NT2/D1 (cell line): ENCODE measurements at places on chromosomes 4 and X.

- no peak for DNase-seq
These were observed at the start of gene UNC5C for GRCh38 chr4:95548738-95549245. TSS of gene UNC5C (minus strand) at chr4:95548973.

DNA sequence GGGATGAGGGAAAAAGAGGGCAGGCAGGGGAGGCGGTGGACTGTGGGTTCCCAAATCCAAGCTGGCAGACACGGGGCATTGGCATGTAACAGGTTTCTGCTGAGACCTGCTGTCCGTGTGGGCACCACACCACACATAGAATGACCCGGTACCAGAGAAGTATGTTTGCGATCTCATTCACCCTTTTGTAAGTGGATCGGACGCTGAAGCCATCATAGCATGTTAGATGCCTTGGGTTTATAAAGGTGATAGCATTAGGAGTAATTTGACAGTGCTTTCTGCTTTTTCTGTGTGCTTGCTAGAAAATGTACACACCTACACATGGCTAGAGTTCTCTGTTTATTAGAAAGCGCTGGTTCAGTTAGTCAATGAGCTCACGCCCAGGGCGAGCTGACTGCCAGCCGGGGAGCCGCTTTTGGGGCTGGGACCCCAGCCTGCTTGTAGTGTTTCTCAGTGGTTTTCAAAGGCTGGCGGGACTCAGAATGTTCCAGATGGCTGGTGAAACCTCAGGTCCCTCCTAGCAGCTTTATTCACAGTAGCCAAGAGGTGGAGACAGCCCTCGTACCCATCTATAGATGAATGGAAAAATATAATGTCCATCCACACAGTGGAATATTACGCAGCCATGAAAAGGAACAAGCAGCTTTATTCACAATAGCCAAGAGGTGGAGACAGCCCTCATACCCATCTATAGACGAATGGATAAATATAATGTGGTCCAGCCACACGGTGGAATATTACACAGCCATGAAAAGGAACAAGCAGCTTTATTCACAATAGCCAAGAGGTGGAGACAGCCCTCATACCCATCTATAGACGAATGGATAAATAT is 579 bp downstream of the IL3RA start:
- no peak for DNase-seq

DNA sequence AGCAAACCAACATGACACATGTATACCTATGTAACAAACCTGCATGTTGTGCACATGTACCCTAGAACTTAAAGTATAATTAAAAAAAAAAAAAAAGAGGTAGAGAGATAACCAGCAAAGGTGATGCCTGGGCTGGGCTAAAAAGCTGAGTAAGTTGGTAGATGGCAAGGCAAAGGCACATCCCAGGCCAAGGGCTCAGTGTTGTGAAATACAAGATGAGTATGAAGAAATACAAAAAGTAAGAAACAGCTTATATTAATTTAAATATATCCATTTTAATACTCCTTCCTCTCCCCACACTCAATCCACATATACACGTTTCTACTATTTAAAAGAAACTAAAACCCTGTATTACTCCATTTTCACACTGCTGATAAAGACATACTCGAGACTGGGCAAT is 25.8 kb downstream of the TEC start:
- no peak for DNase-seq

- no peak for DNase-seq
These were observed 22.7 kb downstream of the RASGEF1B start for GRCh38 chr4:81449015-81449414.

GRCh38 chr4:177057186-177057585 is 252.5 kb upstream of the NEIL3 start:
- no peak for DNase-seq

- no peak for DNase-seq
These were observed 91.8 kb downstream of the MAB21L2 start for GRCh38 chr4:150673793-150674192.

GRCh38 chrX:34863906-34864305 is 78.7 kb upstream of the FAM47B start:
- DNase-seq = no peak

GRCh38 chr4:13966231-13967195 is 339.0 kb upstream of the BOD1L1 start:
- DNase-seq = no peak

GRCh38 chr4:150581056-150581605 is 820 bp upstream of the MAB21L2 start:
- DNase-seq = no peak

- no peak for DNase-seq
These were observed 1.2 kb upstream of the ZNF827 start for GRCh38 chr4:145939856-145940255.

GRCh38 chrX:44778254-44778653 is 65.6 kb upstream of the DUSP21 start:
- DNase-seq = no peak

GRCh38 chrX:101079736-101080270 is 1.1 kb downstream of the TMEM35A start:
- DNase-seq = no peak

DNA sequence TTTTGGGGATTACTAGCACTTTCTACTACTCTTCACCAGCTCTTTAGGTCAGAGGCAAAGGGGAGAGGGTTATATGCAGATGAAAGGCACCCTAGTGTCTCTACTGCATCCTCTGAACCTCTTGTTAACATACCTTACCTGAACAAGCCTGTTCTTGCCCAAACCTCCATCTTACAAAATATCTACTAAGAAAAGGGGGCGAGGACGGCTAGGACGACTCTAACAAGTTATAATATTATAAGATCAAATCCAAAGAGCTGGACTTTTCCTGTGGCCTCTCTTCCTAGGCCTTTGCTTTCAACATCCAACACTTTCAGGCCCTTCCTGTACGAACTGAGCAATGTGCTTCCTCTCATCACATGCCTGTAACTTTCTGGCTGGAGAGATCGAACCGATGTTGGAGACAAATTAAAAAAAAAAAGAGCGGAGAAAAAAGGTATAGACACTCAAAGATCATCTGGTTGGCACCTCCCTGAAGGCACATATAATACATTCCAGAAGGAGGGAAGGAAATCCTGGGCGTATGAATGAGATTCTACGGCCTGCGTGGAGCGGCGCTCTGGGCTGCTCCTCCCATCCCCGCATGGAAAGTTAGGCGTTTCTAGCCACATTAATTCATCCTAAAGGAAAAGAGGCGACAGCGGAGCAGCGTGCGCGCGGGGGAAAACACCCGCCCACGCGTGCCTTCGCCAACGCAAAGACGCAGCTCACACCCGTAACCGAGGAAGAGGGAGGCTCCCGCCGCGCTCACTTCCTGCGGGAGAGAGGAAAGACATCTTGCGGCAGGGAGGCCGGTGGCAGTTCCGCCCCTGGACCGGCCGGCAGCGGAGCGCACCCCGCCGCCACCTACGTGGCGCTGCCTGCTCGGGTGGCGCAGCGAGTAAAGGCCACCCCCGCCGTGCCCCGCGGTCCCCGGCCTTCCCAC is 808 bp downstream of the PRDM5 start:
- no peak for DNase-seq

GRCh38 chr4:154427149-154427548 is 64.5 kb downstream of the DCHS2 start:
- DNase-seq = no peak

- DNase-seq = no peak
These were observed 96.9 kb downstream of the CLNK start for GRCh38 chr4:10587697-10588096.

DNA sequence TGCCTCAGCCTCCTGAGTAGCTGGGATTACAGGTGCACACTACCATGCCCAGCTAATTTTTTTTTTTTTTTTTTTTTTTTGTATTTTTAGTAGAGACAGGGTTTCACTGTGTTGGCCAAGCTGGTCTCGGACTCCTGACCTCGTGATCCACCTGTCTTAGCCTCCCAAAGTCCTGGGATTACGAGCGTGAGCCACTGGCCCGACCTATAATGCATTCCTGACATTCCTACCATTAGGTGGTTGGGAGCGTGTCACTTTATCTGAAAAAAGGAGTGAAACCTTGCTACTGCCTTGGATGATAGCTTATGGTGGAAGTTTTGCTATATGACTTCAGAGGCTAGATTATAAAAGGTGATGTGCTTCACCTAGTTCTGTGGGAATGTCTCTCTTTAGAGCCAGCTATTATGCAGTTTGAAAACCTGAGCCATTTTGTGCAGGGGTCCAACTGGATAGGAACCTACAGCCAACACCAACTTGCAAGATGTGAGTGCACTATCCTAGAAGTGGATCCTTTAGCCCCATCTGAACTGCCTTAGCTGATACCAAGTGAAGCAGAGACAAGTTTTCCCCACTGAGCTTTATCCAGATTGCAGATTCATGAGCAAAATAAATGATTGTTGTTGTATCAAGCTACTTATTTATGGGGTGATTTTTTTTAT is 29.8 kb upstream of the EMCN start:
- DNase-seq = peak; percentile 2

DNA sequence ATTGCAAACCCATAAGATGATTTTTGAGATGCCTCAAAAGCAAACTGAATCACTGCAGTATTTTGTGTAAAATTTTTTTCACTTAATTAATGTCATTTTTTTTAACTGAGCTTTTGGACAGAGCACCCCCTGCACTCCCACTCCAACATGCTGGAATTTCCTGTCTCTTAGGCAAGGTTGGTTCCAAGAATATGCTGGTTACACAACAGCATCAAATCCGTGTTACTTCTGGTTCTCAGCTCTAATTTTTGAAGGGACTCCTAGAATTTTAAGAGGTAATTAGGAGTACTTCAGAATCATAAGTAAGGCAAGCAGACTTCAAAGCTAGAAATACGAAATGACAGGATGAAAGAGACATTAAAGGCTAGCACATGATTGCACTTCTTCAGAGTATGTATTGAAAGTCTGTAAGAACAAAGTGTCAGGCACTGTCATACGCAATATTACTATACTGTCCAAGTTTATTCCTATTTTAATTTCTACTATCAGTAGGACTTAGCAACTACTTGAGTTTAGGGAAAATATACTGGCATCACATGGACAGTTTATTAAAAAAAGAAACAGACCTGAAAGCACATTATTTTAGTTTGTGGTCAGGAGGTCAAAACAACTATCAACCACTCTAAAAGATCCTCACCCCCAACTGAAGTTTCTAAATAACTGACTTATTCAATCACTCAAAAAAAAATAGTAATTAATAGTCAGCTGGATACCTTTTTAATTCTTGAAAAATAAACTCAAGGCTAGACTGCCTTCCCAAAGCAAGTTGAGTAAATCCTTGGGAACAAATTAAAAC is 1.6 kb upstream of the JCHAIN start:
- no peak for DNase-seq

GRCh38 chr4:169238445-169238844 is 32.3 kb downstream of the SH3RF1 start:
- no peak for DNase-seq

DNA sequence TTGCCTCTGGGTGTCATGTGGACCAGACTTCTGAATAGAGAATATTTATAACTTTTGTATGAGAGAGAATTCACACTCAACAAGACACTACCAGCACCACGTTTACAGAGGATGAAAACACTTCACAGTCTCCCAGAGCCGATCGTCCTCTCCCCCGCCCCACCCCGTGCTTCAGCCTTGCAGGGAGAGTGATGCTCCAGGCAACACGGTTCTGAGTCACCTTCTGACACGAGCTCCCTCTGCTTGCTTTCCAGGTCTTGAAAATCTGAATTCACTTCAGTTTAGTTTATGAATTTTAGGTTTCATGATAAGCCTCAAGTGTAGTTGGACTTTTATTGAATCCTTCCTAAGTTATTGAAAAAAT is 59.8 kb downstream of the CPLX1 start:
- no peak for DNase-seq

DNA sequence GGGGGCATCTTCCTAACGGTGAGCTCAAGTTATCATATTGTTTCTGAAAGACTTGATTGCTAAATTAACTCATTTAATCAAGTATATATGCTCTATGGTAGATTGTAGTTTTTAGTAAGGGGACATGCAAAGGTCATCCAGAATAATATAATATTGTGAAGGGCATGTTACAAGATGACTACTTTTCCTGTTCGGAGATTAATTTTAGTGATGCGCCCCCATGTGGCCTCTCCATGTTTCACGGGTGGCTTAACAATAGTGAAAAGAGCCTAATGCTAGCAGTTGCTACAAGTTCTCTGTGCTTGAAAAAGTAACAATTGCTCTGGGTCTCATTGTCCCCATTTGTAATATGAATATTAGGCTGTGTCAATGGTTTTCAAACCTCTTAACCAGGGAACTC is 12.2 kb downstream of the SMPX start:
- DNase-seq = no peak

- DNase-seq = no peak
These were observed 70.1 kb upstream of the SH3RF1 start for GRCh38 chr4:169340834-169341233.

DNA sequence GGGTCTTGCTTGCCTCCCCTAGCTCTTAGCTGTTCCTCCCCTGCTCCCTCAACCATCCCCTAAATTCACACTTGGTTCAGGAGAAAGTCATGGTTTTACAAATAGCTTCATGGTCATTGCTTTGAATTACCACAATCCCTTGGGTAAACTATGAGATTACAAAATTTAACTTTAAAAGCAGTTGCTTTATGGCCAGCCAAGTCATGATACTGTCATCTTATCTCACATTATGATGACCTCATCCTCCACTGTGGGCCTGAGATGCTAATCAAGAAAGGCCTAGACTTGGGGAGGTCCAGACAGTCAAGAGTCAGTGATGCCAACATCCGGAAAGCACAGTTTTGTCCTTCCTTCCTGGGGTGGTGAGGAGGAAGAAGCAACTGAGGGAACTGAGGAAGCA is 10.5 kb upstream of the FGF16 start:
- DNase-seq = no peak

DNA sequence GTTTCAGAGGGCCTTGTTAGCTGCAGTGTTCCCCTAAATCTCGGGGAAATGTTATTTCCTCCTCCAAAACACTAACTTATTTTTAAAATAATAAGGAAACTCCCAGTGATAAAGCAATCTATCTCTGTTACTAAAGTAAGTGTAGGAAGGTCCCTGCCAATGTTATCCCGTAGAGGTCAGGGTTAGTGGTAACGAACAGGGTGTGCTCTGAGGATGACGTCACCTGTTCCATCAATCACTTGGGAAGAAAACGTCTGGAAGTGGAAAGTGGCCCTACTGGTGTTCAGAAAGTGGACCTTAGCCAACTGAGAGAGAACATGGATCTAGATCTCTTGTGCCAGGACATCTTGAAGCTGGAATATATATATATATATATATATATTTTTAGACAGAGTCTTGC is 249.5 kb downstream of the BCOR start:
- no peak for DNase-seq

DNA sequence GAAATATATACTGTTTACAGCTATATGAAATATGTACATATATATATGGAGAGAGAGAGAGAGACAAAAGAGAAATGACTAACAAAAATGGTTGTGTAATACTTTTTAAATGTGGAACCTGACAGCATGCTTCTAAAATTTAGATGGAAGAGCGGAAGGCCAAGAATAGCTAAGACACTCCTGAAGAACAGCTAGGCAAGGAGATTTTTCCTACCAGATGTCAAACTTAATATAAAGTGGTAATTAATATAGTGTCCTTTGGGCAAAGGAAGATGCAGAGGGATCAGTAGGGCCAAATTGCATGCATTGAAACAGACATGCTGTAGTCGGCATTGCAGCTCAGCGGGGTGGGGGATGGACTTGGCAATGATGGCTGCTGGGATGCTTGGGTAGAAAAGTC is 45.2 kb downstream of the ADD1 start:
- no peak for DNase-seq
